ENCODE measurements at places on chromosomes 7 and 10.

GRCh38 chr10:130805635-130806030 lies 505.9 kb downstream of the TCERG1L start:
- DNase-seq, result peak; percentile 70

DNA sequence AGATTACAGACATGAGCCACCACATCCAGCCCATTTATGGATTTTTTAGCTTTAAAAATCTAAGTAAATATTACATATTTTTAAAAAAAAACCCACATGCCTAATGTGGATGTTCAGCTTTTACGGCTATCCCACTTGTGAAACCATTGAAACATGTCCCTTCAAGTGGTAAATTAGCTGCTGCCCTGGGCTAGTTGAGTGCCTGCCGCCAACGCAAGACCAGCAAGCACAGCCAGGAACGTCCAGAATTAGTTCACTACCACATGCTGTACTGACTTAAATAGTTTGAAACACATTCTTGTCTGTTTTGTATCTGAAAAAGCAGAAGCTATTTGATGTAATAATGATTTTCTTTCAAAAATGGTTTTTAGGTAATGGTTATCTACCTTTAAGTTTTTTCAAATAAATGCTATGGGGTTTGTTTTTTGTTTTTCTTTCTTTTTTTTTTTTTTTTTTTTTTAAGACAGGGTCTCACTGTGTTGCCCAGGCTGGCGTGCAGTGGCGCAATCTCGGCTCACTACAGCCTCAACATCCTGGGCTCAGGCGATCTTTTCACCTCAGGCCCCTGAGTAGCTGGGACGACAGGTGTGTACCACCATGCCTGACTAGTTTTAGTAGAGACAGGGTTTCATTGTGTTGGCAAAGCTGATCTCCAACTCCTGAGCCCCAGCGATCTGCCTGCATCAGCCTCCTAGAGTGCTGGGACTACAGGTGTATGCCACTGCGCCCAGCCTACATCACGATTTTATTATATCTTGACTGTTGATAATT lies 57.0 kb downstream of the KLRG2 start:
- DNase-seq, result no peak

DNA sequence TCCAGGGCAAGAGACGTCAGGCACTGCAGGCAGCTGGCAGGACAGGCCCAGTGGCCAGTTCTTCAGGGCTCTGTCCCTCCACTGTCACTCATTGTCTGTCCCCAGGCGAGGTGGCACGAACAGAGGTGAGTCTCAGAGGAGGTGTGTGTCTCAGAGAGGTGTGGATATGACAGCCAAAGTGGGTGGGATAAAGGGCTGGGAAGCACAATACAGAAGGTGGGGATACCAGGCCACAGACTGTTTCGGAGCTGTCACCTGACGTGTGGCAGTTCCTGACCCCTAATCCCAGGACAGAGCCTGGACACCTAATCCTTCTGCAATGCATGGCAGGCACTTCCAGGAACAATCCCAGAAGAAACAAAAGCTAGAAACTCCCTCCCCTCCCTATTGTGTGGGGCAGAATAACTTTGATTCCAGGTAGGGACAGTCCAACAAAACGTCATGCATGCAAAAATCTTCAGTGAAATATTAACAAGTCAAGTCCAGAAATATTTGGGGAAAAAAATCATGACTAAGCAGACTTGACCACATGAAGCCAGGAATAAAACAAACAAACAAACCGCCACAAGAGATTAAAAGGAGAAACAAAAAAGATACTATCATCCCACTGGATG lies 11.6 kb downstream of the KLRG2 start:
- no peak for DNase-seq

DNA sequence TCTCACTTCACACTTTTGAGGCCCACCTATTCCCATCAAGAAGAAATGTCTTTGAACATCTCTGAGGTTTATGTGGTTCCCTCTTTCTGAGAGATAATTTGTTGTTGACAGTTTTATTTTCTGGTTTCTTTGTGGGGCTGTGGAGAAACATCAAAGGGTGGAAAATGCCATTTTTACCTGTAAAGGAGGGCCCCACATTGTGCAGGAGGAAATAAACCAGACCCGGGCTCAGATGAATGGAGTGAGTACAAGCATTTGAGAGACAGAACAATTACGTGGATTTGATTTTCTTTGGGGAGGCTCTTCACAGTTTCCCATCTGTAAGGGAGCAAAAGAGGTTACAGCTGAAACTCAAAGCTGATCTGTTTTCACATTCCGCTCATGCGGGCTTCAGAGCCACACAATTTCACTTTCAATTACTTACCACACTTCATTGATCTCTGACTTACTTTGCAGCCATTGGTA lies 29.8 kb downstream of the ITPRIP start:
- no peak for DNase-seq

GRCh38 chr7:120114626-120115025 lies 158.3 kb upstream of the KCND2 start:
- no peak for DNase-seq

Measured in suprapubic skin (tissue), 4 donors.